WERI-Rb-1 (cell line): ENCODE measurements at places on chromosomes 4 and X.

- peak; percentile 5 for DNase-seq
Observed at GRCh38 chr4:5992171-5992827, 25.9 kb downstream of the C4orf50 start.

DNA sequence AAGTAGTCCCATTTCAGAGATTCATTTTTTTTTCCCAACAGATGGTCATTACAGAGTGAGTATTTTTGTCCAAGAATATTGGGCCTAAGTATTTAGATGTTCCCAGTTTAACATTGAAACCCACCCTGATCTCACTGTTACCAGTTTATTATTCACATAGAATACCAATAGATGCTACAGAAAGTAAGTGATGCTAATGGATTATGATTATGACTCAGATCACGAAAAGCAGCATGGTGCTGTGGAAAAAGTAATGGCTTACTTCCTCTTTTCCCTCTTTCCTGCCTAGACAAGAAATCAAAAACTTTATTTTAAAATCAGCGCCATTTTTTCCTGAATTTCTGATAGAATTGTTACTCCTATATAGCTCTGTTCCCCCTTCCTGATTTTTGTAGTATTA lies 51.9 kb downstream of the GSPT2 start:
- no peak for DNase-seq

GRCh38 chr4:108555701-108556100 lies 64.7 kb upstream of the RPL34 start:
- DNase-seq, result no peak

DNA sequence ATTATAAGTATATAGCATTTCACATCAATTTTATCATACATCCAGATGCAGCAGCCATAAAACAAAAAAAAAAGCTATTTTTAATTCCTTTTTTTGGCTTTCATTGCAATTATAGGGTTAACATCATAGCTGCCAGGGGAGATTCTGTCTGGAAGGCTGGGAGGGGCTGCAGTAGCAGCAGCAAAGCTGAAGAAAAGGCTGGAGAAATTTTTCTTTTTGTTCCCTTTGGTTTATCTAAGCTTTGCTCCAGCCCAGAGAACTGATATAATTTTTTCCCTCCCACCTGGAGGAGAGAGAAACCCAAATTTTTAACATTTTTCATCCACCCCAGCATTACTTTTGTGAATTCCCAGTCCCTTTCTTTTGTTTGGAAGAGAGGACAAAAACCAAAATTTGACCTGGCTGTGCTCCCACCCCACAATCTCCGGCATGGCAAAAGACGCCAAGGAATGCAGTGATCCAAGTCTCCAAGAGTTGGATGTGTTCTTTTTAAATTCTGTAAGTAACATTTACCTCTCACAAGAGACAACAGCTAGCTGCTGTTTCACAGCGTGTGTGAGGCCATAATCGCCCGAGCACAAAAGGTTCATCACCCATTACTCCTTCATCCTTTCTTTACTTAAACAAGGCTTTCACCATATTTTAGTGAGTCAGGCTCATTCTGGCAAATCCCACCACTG lies 25.1 kb upstream of the FAM156A start:
- DNase-seq, result no peak

- DNase-seq, result no peak
Observed at GRCh38 chrX:11481035-11481434, 184.7 kb downstream of the ARHGAP6 start.

GRCh38 chr4:165684177-165684805 lies 188.7 kb upstream of the TLL1 start:
- DNase-seq, result no peak

- DNase-seq, result peak; percentile 21
Observed at GRCh38 chr4:108058685-108059440, 69.2 kb downstream of the HADH start.

DNA sequence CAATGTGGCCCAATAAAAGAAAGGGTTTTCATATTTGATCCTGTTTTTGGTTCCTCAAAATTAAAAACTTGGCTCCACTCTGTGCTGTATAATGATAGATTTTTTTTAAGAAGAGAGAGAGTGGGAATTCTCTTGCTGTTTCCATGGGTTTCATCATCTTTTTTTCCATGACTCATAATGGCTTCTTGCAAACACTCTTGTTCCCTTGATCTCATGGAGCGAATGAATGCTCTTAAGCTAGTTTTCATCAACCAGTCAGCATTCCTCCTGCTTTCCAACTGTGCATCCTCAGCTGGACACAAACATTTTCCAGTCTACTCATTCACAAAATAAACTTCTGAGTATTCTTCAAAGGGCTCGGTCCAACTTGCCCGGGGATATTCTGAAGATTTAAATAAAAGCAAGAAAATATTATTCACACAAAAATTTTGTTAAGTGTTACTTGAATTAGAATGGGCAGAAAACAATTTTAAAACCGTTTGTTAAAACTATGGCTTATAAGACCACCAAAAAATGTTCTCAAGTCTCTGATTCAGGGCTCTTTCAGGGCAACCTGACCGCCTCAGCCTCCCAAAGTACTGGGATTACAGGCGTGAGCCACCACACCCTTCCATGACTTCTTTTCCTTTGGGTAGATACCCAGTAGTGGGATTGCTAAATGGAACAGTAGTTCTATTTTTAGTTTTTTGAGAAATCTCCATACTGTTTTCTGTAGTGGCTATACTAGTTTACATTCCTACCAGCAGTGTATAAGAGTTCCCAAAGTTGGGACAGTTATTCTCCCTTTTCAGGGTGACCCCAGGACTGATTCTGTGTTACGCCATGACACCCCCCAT lies 64.7 kb downstream of the TMEM156 start:
- DNase-seq, result no peak

GRCh38 chr4:88841635-88842034 lies 144.0 kb upstream of the NAP1L5 start:
- no peak for DNase-seq

GRCh38 chrX:153886915-153887314 lies 942 bp upstream of the L1CAM start:
- no peak for DNase-seq

DNA sequence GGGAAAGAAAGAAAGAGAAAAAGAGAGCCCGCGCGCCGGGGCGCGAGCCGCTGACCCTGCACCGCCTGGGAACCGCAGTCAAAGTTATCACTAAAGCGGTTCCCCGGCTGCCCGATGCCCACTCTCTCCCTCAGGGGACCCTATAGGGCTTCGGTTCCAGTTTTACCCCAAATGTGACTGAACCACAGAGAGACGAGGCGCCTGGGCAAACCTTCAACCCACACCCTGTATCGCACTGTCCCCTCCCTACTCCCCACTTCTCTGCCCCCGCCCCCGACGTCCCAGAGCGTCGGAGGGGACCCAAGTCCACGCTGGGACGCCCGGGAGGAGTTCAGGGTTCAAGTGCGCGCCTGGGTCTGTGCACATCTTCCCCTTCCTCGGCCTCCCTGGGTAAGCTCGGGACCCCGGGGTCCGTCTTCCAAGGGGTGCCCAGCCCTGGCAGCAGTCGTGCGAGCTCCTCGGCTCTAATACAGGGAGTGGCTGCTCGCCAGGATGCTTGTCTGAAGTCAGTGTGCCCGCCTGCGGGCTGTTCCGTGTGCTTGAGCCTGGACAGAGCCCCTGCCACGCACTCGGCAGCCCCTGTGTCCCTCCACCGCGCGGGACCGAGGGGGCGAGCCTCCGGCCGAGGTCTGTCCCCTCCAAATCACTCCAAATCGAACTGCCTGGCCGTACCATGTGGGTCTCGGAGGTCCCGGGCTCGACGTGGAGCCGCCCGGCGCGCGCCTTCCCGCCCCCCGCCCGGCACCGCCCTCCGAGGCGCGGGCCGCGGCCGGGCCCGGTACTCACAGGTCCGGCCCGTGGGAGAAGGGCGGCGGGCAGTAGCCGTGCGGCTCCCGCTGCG lies 960 bp downstream of the TRPC3 start:
- DNase-seq, result peak; percentile 41

- no peak for DNase-seq
Observed at GRCh38 chr4:25788703-25789238, 74.0 kb downstream of the SEL1L3 start.

DNA sequence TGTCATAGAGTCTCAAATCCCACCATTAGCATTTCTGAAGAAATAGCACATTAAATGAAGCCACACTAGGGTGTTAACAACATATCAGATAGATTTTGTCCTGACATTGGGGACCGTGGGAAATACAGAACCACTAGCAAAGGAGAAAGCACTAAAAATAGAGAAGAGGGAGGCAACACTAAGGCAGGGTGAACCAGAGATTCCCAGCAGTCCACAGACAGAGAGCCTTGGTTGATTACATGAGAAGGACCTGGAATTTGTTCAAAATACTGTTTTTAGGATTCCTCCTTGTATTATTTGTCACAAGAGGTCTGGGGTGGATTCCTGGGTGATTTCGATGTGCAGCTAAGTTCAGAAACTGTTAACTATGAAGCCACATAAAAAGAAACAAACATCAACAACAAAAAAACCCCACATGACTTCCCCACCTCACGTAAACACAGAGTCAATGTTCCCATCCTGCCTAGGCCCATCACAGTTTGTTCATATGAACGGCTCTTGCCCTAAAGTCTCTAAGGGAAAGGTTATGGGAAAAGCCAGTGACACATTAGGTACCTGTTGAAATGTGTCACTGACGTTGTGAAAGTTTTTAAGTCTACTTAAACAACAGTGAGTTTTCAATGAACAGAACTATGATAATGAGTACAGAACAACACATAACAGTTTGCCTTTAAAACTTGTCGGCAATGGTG lies 23.6 kb upstream of the GRSF1 start:
- DNase-seq, result no peak

DNA sequence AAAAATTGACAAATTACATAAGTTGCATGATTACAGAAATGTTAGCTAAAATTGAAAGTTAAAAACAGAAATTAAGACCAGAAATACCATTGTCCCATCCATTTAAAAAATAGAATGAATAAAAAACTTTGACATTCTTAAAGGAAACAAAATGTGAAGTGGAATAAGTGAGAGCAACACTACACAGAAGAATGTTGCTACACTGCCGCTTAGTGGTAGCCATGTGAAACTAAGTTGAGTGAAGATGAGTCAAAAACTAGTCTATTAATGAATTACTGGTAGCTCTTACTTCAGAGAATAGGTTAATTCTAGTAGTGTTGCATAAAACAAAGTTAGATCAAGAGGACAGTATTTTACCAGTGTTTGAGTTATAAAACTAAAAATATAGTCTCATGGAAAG lies 571.0 kb upstream of the KLHL4 start:
- DNase-seq, result peak; percentile 24

GRCh38 chrX:123854329-123854728 lies 5.5 kb upstream of the XIAP start:
- DNase-seq, result no peak
